ENCODE measurements at places on chromosomes 1 and 21.

DNA sequence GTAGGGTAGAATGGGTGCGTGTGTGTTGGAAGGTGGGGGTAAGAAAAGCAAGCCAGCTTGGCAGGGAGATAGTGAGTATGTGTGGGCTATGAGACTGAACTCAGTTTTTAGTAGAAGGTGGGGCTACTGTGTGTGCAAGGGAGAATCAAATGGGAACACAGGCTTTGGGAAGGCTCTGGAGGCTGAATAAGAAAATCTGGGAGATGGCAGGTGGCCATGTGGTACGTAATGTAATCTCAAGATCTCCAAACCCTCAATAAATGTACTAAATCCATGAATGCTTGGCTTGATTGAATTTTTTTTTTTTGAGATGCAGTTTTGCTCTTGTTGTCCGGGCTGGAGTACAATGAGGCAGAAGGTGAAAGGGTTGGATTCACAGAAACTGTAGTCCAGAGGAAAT lies 3.5 kb upstream of the ZSCAN20 start:
- no peak for DNase-seq

DNA sequence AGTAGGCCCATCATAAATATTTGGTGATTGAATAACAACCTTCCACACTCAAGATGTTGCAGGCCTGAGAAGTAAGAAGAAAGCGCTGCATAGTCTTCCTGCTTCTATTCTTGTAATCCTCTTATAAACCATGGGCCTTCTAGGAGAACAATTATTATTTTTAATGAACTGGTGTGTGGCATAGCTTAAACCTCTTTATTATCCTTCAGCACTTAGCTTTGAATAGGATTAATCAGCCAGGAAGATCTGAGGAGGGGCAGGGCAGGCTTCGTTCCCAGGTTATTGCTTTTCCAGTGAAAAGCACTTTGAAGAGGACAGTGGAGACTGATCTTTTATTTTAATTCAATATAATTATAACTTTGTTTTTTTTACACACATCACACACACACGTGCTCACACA lies 42.3 kb downstream of the KIF26B start:
- no peak for DNase-seq

- DNase-seq = peak; percentile 69
Measured at GRCh38 chr1:20493839-20494608, 8.0 kb upstream of the CAMK2N1 start.

GRCh38 chr1:69513601-69514000 lies 54.1 kb upstream of the LRRC7 start:
- DNase-seq = no peak

DNA sequence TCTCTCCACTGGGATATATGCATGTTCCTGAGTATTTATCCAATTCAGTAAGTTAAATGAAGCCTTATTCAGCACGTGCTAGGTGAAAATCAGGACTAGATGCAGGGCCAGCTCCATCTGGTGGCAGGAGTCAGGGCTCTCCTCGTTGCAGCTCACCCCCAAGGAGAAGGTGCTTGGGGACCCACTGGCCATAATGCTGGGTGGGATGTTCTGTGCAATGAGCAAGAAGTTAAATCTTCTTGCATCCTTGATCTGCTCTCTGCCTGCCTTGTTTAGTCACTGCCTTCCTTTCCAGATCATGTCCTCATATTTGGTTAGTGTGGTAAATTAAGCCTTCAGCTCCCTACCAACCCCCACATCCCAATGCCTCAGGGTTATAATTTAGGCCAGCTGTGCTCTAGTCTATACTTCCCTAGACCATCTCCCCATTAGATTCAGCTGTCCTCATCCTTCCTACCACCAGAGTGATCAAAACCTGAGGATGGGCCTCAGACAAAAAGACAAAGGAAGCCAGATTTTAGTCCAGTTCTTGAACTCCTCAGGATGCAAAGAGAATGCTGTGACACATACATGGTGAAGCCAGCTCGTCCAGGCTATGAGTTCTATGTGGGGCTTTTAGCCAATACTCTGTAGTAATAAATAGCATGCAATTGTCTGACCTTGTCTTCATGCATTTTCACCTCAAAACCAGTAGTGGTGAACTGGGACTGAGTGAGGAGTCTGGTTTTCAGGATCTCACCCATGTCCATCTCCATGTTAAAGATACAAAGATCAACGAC lies 55.9 kb downstream of the SEC16B start:
- DNase-seq = no peak

DNA sequence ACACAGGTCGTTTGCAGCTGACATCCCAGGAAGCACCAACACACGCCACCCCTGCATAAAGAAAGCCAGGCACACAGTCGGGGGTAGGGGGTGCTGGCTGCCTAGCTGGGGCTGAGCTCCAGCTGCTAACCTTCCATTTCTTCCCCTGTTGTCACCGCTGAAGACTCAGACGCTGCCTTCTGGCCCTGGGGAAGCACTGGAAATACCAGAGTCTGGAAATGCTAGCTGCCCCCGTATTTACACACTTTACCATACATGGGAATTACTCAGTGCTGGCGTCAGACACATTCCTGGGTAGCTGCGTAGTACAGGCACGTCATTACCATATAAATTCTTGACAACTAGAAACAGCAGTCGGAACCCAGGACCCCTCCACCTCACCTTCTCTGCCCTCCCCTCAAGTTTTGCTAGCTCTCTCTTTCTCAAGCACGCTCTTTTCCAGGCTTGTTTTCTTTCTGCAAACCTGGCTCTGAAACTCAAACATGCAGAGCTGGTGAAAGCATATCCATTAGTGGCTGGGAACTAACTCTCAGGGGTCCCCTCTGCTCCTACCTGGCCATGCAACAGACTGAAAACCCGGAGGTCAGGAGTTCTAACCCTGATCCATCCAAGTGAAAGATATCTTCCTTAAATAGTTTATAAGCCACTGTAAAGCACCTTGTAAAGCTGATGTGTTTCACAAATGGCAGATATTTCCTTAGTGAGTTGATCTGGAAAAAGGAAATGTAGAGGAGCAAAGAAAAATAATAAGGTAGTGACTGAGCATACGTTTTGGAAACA lies 3.3 kb downstream of the CSRP1 start:
- no peak for DNase-seq

GRCh38 chr21:44425307-44425894 lies 29.9 kb upstream of the LRRC3 start:
- no peak for DNase-seq

DNA sequence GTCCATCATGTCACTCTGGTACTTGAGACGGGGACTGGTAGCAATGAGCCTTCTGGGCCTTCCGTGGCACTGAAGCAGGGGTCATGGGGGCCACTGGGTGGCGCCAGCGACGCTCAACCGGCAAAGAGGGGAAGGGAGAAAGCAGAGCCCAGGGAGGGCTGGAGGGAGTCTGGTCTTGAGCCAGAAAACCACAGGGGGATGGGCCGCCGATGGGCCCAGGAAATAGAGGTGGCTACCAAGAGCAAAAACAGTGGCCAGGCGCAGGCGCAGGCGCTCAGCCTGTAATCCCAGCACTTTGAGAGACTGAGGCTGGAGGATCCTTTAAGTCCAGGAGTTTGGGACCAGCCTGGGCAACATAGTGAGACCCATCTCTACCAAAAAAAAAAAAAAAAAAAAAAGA lies 21.8 kb downstream of the EXOC8 start:
- DNase-seq = no peak

GRCh38 chr1:34845131-34845901 lies 14.2 kb downstream of the SMIM12 start:
- no peak for DNase-seq

GRCh38 chr1:244012202-244012601 lies 38.9 kb upstream of the ZBTB18 start:
- DNase-seq = no peak

GRCh38 chr1:6239950-6240768 lies 3.8 kb upstream of the HES3 start:
- DNase-seq = no peak

DNA sequence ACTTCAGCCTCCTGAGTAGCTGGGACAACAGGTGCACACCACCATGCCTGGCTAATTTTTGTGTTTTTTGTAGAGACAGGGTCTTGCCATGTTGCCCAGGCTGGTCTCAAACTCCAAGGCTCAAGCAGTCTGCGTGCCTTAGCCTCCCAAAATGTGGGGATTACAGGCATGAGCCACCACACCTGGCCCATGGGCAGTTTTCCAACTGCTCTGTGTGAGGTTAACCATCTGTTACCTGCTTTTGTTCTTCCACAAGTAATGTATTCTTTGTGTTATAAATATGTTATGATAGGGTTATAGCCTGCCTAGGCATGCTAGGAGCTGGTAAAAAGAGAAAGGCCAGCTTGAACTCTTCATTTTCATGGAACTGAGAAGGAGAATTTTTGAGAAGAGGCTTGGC lies 30.7 kb downstream of the TUFT1 start:
- no peak for DNase-seq

GRCh38 chr1:204846546-204846945 lies 24.1 kb upstream of the NFASC start:
- no peak for DNase-seq
